ENCODE measurements at places on chromosomes 5 and 9.

GRCh38 chr9:109794361-109795012, 14.5 kb downstream of the PALM2AKAP2 start:
- DNase-seq: no peak

- no peak for DNase-seq
Observed at GRCh38 chr9:106980551-106981101, 117.7 kb downstream of the ZNF462 start.

DNA sequence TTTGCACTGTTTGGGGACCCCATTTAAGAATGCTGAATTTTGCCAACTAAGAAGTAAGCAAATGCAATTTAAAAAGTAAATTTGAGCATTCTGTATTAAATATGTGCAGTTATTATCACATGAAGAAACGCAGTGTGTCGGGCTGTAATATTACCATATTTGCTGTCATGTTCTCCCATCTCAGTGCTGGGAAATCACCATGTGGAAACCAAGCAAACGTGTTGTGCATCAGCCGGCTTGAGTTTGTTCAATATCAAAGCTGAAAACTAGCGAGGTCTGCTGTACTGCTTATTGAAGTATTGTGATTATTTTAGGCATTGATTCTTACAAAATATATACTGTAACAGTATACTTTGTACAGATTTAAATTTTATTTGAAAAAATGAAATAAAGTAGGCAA, 2.6 kb downstream of the IGIP start:
- DNase-seq: no peak

GRCh38 chr5:140611020-140611521, 21.9 kb downstream of the CD14 start:
- no peak for DNase-seq

GRCh38 chr5:90809311-90810056, 250.9 kb downstream of the ADGRV1 start:
- DNase-seq: no peak

DNA sequence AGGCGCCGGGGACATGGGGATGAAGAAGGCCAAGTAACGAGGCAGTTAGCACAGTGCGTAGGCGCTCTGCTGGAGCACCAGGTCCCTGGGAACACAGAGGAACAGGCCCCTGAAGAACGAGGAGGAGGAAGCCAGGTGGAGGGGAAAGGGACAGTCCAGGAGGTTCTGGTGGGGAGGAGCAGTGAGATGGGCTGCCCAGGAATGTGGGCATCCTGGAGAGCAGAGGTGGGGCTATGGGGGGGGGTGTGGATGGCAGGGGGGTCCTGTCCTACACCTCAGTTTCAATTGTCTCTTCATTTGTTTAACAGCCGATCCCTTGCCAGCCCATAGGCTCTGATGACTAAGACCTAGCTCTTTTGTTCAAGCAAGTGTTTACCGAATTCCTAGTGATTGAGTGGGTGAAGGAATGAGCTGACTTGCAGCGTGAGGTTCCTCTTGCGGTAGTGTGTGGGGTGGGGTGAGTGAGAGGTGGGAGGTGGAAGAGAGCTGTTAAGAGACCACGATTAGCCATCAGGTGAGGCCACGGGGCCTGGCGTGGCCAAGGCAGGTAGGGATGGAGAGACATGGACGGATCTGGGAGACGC, 8.4 kb upstream of the PHYHD1 start:
- DNase-seq: no peak

GRCh38 chr9:115134941-115135340, 17.0 kb upstream of the TNC start:
- DNase-seq: no peak

GRCh38 chr5:179504191-179504590, 46.2 kb upstream of the RUFY1 start:
- DNase-seq: no peak

- DNase-seq: no peak
Observed at GRCh38 chr9:33737811-33738606, 57.4 kb upstream of the PRSS3 start.

DNA sequence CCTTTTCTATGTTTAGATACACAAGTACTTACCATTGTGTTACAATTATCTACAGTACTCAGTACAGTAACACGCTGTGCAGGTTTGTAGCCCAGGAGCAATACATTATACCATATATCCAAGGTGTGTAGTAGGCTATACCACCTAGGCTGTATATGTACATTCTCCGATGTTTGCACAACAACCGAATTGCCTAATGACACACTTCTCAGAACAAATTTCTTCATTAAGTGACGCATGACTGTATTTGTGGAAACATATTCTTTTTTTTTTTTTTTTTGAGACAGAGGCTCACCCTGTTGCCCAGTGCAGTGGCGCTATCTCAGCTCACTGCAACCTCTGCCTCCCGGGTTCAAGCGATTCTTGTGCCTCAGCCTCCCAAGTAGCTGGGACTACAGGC, 4.0 kb upstream of the RAD23B start:
- DNase-seq: no peak

DNA sequence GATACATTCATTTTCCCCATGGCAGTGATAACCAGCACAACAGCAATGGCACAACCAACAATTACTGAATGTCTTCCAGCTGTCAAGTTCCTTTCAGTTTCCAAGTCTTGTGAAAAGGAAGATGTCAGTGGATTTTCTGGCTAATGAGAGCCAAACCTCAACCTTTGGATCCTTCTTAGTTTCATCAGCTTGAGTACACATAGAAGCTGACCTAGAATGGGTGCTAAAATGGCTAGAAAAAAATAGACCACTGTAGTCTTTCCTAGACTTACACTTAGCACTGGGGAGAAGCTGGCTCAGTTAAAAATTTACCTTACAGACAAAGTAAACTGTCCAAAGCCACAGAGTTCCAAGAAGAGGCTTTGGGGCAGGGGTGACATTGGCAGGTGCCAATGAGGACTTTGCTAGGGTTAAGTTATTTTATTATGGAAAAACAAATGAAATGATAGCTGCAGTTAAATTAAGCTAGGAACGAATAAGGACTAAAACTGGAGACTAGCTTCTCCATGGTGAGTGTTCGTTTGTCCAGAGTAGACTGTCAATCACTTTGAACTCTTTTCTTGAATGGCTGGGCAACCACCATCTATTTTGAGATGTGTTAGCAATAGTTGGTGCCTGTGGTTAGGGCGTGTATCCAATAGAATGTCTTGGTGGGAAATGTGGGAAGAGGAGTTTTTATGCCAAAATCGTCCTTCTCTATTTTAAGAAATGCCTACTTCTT, 25.9 kb upstream of the TXN start:
- DNase-seq: no peak

GRCh38 chr5:10626473-10627013, 62.7 kb downstream of the ANKRD33B start:
- DNase-seq: no peak

DNA sequence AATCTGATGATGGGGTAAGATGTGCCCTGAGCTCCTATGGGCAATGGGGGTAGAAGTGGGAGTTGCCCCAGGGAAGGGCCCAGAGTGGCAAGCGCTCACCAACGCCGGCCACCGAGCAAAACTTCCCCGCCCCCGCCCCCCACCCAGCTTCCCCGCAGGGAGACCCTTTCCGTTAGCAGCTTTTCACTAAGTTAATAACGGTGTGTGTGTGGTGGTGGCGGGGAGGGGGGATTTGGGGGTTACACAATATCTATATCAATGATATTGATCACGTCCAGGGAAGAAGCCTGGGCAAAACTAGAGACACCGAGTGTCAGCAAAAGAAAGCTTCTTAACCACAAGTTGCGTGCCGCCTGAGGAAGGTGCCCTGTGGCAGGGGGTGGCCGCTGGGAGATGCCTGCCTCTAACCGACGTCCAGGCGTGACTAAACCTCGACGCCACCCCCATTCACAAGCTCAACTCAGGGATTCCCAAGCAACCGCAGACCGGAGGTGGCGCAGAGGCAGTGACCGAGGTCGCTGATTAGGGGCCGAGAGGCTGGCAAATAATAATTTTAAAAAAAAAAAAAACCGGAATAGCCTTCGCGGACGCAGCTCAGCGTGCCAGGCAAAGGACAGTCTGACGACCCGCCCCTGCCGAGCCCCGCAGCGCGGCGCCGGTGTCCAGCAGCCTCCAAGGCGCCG, 222.6 kb downstream of the MEF2C start:
- DNase-seq: no peak

GRCh38 chr9:18806232-18807080, 226.6 kb downstream of the SAXO1 start:
- DNase-seq: no peak

GRCh38 chr9:133352635-133353340, 3.5 kb downstream of the SURF1 start:
- DNase-seq: no peak

GRCh38 chr9:2817999-2818803, 25.7 kb downstream of the PUM3 start:
- DNase-seq: no peak

DNA sequence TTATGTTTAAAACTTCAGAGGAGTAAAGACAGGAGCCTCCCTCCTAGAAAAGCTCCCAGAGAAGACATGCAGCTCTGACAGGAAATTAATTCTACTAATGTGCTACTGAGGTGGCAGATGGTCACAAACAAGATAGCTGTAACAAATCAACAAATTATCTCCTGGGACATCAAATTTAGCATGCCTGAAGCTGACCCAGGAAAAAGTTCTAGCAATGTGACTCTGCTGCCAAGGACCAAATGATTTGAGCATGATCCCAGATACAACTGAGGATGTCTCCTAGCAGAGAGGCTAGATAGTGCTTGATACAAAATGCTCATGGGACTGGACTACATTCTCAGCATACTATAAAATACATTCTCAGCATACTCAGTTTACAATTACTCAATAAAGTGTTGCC, 413.5 kb upstream of the SMC2 start:
- no peak for DNase-seq

GRCh38 chr5:158541536-158542297, 558.0 kb downstream of the EBF1 start:
- no peak for DNase-seq

DNA sequence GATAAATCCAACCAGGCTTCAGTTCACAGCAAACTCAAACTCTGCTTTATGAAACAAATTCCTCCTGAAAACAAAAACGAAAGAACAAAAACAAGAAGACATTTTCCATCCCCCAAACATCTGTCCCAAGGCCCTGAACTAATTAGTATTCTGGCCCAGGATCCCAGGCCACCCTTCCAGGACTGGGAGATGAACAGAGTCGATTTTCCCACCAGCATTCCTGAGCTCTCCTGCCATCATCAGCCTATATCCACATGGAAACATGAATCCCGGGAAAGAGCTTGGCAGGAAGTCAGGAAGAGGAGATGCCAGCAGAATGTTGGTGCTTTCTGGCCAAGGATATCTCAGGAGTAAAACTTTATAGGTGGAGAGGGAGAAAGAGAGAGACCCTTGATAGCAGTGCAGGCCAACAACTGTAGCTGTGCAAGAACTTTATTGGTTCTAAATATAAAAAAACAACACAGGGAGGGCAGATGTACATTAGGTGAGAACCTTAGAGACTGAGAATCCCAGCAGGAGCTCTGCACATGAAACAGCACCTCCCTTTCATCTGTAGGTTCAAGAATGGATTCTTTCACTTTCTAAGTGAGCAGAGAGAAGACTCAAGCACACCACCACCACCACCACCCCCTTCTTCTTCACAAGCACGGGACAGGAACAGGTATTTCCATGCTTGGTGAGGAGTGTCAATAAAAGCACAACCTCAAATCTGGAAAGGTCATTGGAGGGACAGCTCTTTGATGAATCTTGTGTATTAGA, 190.7 kb upstream of the TAS2R1 start:
- DNase-seq: no peak

DNA sequence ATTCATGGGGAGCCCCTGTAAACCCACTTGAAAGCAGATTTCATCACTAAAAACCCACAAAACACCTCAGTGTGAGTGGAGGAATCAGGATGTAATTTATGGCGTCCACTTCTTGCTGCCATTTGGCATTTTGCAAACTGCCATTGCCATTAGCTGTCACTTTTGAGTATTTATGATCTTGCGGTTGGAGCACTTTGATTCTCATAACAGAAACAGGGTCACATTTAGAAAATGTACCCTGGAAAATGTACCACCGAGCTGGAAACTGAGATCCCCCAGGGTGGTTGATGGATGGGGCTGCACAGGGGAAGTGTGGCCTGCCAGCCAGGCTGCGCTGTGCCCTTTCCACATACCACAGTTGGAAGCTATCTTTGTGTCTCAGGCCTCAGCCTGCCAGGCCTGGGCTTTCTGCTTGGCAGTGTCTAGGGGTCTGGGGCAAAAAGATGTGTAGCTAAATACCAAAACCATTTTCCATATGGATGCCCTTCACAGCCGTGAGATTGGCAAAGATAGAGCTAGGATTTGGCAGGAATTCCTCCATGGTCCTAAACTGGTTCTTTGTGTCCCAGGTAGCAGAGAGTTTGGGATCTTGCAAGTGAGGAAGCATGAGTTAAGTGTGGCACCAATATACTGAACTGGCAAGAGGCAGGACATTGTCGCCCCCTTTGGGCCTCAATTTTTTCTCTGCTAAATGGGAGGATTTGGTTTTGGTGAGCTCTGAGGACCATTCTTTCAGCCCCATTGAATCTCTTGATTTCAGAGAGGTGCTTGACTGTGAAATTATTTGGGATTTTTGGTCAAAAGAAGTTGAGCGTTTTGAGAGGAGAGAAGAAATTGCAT, 46.2 kb downstream of the GALNT10 start:
- DNase-seq: no peak

- DNase-seq: no peak
Observed at GRCh38 chr5:112869948-112870347, 8.9 kb downstream of the SRP19 start.

DNA sequence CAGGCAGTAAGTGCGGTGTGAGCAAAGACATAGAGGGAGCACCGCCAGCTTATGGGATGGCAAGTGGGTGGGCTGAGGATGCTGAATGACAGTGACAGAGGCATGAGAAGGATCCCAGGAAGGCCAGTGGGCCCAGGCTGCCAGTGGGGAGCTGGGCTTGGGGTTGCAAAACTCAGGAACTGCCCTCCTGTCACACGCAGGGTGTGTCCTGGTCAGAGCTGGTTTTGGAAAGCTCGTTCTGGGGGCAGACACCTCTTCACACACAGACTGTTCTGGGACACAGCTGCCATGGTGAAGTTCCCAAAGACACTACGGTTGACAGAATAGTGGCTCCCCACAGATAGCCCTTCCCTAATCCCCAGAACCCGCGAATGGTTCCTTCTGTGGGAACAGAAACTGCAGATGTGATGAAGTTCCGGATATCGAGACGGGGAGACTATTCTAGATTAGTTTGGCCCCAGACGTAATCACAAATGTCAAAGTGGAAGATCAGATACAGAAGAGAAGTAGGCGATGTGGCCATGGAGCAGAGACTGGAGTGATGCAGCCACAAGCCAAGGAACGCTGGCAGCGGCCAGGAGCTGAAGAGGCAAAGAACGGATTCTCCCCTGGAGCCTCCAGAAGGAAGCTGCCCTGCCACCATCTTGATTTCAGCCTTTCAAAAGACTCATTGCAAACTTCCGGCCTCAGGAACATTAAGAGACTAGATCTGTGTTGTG, 159.0 kb downstream of the COL23A1 start:
- no peak for DNase-seq

All from activated naive CD8-positive, alpha-beta T cell treated with anti-CD3 and anti-CD28 coated beads, Interleukin-2, amount 50 U/mL, for 16 hours (primary cell).